LHCN-M2 (cell line): ENCODE measurements at places on chromosomes 7 and 10. TPM values are rescaled to one million over a fixed set of nuclear protein-coding genes. Genes with fewer than 3 reads are reported as not detected.

GRCh38 chr7:99078416-99078815 lies 65.5 kb downstream of the SMURF1 start:
- no peak for DNase-seq

GRCh38 chr7:151715666-151716315 lies 161.1 kb downstream of the PRKAG2 start:
- no peak for DNase-seq

- DNase-seq, result no peak
Observed at GRCh38 chr10:23201837-23202236, 9.7 kb downstream of the PTF1A start.

DNA sequence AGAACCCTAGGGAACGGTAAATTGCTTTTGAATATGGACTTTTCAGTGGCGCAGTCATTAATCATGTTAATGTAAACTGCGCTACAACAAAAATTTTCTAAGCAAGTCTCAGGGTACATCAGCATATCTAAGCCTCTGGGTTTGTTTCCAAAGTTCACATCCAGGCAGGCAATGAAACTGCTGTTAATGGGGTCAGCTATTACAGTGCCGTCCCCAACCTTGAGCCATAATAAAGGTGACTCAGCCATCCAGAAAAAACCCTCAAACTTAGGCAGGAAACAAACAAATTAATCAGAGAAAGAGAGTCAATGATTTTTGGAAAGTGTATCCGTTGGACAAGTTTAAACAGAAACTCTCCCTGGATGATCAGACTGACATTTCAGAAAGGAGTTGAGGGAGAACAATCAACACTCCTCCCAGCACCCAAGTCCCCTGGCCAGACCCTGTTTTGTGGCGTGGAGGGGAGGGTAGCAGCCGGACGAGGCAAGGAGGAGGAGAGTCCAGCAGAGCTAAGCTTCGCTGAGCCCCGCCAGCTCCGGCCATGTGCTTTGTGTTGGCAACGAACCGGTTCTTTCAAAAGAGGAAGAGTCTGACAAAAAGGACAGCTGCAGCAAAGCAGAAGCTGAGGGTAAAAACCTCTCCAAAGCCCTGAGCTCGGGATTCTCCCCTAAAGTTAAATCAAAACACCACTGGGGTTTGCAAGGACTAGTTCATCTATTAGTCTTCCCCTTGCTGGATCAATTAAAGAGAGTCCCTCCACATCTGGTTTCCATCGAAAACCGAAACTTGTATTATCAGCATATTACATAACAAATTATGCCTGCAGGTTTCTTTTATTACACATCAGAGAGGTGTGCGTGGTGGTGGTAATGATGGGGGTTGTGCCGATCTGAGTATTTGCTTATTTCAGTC lies 3.6 kb downstream of the FAM53B start:
- peak; percentile 66 for DNase-seq

- peak; percentile 53 for DNase-seq
Observed at GRCh38 chr7:24968165-24968564, 11.8 kb downstream of the OSBPL3 start.

The INA gene
- total RNA-seq, result not detected in 2 replicates

DNA sequence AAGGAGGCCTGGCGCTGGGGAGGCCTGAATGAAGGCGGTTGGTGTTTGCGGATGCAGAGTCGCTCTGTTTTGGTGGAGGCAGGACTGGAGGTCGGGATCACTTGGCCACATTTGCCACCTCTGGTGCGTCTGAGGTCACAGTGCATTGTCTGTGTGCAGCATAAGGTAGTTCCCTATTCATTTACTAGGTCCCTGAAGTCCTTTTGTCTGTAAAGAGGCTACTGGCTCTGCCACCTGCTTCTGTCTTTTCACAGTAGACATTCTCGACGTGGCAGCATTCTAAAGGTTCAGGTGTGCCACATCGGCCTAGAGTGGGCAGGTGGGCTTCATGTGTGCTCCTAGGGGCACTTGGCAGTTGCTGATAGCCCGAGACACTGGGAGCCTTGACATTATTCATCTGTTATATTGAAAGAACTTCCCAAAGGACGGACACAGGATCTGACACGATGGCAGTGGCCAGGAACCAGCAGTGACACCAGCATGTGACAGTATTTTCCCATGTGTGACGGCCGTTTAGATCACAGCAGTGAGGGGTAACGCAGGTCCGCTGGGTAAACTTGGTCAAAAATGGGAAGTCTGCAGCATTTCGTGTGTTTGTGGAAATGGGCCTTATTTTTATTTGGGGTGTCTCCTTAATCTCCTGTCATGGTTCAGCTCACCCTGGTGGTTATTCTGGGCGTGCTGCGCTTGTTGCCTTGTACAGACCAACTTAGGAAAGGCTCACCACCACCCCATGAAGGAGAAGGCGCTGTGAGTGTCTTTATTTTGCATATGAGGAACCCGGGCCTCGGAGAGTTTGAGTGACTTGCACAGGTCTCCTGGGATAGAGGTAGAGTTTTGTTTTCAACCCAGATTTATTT lies 5.9 kb downstream of the MGMT start:
- no peak for DNase-seq

The TMEM229A gene
- not detected in 2 replicates for total RNA-seq

GRCh38 chr10:4385231-4385870 lies 440.7 kb upstream of the AKR1E2 start:
- no peak for DNase-seq

- DNase-seq, result no peak
Observed at GRCh38 chr10:84194424-84195043, at the start of gene CDHR1. CDHR1 (plus strand) TSS chr10:84194537; CDS start chr10:84194761, 224 bp downstream.

The HTR5A gene
- not detected in 2 replicates for total RNA-seq

- DNase-seq, result no peak
Observed at GRCh38 chr10:124315591-124316270, 103.0 kb downstream of the OAT start.

- DNase-seq, result no peak
Observed at GRCh38 chr7:37357637-37357996, 91.0 kb downstream of the ELMO1 start.

- no peak for DNase-seq
Observed at GRCh38 chr7:124124201-124124600, 91.3 kb upstream of the TMEM229A start.

The SLC13A1 gene
- total RNA-seq, result not detected in 2 replicates

The SPDYE2B gene
- not detected in 2 replicates for total RNA-seq

DNA sequence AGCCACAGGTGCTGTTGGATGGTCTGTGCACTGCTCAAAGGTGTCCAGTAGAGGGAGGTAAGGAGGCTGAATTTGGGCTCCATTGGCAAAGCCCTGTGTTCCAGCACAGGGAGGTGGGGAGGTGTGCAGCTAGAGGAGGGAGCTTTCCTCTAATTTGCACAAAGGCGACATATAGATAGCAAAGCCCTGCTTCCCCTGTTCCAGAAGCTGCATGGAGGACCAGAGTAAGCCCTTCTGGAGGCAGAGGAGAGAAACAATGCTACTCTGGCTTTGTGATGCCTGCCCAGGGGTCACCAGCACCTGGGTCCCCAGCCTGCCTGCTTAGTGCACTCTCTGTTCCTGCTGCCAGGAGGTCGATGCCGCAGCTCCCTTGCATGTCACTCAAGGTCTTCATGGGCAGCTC lies 3.4 kb upstream of the ARHGAP22 start:
- DNase-seq, result peak; percentile 69

DNA sequence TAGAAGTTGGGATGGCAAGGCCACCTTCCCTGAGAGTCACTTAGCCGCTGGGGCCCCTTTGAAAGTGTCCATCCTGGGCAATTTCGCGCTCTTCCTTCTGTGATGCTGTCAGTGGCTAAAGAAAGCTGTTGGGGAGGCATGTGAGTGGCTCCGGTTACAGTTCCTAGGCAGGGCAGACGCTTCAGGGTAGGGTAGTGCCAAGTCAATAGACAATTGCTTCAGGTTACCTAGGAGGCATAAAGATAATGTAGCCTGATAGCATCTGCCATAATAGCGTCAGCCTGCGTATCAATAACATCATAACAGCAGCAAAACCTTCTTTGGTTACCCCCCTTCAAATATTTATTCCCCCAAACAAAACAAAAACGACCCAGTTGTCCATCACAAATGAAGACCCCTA lies at the start of gene FAM107B:
Gene FAM107B (minus strand): TSS at position 101 of the 400 bp plus-strand sequence. CDS start 234 bp downstream, outside the sequence.
- no peak for DNase-seq

- no peak for DNase-seq
Observed at GRCh38 chr10:1626835-1627234, 110.5 kb downstream of the ADARB2 start.

The MOGAT3 gene
- not detected in 2 replicates for total RNA-seq

GRCh38 chr10:103316087-103316486 lies 34.9 kb downstream of the PCGF6 start:
- DNase-seq, result no peak

The LANCL2 gene
- 22.8 and 23.9 TPM in 2 replicates for total RNA-seq

The NPC1L1 gene
- not detected in 2 replicates for total RNA-seq

- DNase-seq, result no peak
Observed at GRCh38 chr7:112225006-112225405, 18.5 kb downstream of the ZNF277 start.

DNA sequence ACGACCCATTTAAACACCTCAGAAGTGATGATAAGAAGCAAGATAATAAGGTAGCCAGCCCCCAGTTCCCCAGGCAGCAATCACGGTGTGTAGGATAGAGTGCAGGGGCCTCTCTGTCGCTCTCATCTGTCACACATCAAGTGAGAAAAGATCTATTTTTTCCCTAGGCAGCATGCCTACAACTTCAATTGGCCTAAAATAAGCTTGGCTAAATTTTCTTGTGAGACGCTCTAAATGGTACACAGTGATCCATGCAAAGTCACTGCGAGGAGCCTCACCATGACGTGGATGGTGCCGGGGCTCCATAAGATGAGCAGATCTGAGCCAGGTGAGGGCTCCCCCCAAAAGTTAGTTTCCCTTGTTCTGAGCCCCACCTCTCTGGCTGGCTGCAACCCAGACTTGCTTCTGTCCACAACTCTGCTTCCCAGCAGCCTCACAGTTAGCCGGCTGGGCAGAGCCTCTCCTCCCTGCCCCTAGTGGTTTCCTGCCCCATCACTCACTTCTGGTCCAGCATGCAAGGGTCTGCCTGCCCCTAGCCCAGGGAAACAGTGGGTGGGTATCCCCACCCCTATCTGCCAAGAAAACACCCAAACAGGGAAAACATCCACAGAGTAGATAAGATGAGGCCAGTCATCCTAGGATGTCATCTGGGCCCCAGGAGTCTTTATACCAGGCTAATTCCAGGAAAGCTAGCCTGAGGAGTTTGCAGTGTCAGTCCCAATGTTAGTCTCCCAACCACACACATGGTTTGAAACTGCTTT lies 342.1 kb downstream of the GRID1 start:
- no peak for DNase-seq

- no peak for DNase-seq
Observed at GRCh38 chr10:130923596-130923995, 387.9 kb downstream of the TCERG1L start.

DNA sequence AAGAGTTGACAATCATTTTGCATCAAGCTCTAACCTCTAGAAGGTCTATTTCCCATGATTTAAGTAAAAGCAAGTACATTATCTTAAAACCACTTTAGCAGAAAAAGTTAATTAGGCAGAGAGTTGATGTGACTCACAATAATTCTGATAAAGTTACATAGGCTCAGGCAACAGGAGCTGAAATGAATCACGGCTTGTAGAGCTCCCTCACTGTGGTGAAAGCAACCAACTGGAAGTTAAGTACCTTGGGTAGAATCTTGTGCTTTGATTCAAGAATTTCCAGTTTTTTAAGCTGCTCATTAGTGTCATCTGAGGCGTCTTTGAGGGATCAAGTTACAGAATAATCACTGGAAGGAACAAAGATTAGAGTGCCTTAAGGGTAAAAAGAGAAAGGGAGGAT lies 68.9 kb upstream of the NFE2L3 start:
- no peak for DNase-seq

The CCDC136 gene
- 3.2 and 5.3 TPM in 2 replicates for total RNA-seq

The CRYGN gene
- not detected in 2 replicates for total RNA-seq

- DNase-seq, result no peak
Observed at GRCh38 chr7:36295090-36295489, 94.6 kb upstream of the ANLN start.

- DNase-seq, result no peak
Observed at GRCh38 chr10:120685136-120685535, 166.0 kb upstream of the WDR11 start.

GRCh38 chr7:96284835-96285234 lies 37.1 kb downstream of the SLC25A13 start:
- no peak for DNase-seq

- DNase-seq, result no peak
Observed at GRCh38 chr7:17535776-17536175, 237.3 kb downstream of the AHR start.

DNA sequence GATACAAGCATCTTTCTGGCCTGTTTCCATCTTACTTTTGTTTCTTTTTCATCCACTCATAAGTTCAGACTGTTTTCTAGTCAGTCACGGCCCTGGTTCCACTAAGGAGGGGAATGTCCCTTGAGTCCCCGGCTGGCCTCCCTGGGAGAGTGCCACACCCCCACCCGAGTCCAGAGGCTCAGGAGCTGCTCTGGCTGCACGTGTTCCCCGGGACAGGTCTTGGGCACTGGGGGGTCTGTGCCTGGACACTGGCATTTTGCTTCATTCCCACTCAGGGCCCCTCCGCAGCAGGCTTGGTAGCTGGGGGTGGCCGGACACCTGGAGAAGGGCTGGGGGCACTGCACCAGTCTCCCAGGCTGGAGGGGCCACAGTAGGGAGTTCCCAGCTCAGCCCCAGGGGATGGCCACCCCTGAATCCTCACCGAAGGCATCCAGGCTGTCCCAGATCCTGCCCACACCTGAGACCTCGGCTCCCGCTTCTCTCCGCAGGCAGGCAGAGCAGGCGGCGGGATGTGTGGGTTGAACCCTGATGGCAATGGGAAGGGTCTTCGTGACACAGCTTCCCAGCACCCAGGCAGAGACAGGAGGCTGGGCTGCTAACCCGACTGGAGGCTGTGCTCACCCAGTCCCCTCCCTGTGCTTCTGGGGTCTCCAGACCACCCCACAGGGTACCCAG lies 92.3 kb downstream of the BMS1 start:
- no peak for DNase-seq

- no peak for DNase-seq
Observed at GRCh38 chr10:30366829-30367228, 17.8 kb upstream of the MTPAP start.

The HOXA1 gene
- total RNA-seq, result 3.7 and 5.9 TPM in 2 replicates

GRCh38 chr7:28533731-28534531 lies 121.6 kb downstream of the CREB5 start:
- peak; percentile 40 for DNase-seq

DNA sequence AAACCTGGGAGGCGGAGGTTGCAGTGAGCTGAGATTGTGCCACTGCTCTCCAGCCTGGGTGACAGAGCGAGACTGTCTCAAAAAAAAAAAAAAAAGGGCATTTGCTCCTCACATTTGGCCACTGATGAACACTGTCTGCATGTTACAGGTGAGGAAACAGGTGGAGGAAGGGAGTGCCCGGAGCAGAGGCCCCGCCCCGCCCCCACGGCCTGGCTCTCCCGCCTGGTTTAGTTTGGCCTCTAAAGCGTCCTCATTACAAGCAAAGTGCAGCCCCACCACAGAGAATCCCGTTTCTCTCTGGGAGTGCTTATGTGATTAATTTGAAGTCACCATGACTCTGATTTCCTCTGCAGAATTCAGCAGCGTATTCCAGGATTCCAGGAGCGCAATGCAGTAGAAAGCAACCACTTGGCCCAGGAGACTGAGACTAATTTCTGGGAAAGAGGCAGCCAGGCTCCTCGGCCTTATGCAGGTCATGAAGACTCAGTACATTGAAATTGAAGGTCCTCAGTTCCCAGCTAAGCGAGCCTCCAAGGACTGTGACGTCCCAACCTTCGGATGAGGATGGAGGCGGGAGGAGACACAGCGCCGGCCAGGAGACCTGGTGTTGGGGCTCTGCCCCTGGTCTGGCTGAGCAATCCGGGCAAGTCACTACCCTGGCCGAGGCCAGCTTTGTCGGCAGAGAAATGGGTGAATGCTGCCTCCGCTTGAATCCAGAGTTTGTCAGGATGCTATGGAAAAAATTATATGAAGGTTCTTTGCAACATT lies 44.7 kb downstream of the RBM17 start:
- DNase-seq, result no peak

GRCh38 chr10:106559442-106559841 lies 605.1 kb downstream of the SORCS1 start:
- DNase-seq, result no peak
